Hematopoietic multipotent progenitor cell treated with erythropoietin and hydrocortisone succinate and interleukin-3 and kit ligand, for 15 days (in vitro differentiated cells): ENCODE measurements at places on chromosomes 3 and 15.

DNA sequence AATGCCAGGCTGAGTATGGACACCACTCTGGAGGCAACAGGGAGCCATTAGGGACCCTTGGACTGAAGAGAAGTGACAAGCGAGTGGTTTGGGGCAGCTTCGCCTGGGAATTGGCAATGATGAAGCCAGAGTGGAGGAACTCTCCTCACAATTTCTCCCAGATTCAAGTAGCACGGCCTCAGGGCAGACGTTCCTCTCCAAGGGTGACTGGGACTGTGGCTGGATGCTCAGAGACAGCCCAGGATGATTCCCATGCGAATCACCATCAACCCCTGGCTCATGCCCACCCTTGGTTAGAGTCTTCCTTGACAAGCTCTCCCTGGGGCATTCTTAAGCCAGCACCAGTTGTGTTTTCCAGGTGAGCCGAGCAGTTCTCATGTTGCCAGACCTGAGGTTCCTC is 16.3 kb upstream of the DOCK3 start:
- DNase-seq = no peak

GRCh38 chr15:66484539-66485112 is 12.9 kb downstream of the SNAPC5 start:
- DNase-seq = no peak

GRCh38 chr3:151881137-151881536 is 7.7 kb downstream of the SUCNR1 start:
- DNase-seq = no peak

DNA sequence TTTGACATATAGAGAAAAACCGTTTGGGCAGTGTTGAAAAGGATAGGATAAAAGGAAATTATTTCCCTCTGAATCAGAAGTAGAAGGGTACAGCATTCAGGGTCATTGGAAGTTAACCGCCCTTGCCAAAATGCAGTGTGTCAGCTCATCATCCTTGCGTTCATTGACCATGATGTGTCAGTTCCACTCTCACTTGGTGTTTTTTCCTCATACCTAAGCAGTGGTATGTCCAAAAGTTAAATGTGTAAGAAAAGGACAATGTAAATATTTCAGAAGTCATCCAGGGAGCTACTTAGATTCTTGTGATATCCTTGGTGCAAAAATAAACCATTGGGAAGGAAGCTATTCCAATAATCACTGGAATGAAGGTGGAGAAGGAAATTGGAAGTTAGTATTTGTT is 50.7 kb downstream of the MAP6D1 start:
- no peak for DNase-seq

GRCh38 chr3:67819447-67819846 is 165.0 kb upstream of the SUCLG2 start:
- no peak for DNase-seq

DNA sequence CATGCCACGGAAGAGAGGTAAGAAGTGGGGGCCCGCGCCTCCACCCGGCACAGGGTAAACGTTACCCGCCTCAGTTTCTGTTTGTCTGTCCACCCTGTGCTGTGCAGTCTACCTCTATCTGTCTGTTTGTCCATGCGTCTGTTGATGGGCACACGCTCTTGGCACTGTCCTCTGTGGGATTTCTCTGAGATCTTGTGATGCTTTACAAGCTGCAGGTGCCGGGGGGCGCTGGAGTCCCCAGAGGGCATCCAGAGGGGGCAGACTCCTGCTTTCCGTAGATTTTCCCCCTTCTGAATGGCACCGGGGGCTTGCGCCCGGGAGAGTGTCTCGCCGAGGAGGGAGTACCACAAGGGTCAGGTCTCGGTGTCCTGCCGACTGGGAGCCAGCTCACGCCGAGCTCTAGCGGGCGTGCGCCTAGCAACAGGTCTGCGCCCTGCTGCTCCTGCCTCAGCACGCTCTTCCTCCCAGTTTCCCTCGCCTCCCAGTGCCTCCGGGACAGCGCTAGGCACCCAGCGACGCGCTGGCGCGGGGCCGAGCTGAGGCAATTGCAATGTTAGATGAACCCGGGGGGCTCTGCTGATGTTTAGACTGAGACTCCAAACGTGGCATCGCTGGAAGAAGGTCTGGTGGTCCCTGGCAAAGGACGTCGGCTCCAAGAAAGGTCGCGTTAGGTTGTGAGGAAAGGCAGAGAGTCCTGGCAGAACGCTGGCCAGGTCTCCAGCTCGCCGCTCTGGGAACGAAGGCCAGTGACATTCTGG is 667 bp downstream of the CEMIP start:
- no peak for DNase-seq

- no peak for DNase-seq
Measured at GRCh38 chr3:71753701-71754609, at the start of gene GPR27. TSS of gene GPR27 (plus strand) at chr3:71753855. CDS start at chr3:71754050, 195 bp downstream.

- no peak for DNase-seq
Measured at GRCh38 chr3:73762855-73763254, 138.1 kb upstream of the PDZRN3 start.

- DNase-seq = no peak
Measured at GRCh38 chr15:45326741-45327140, 51.6 kb downstream of the GATM start.

DNA sequence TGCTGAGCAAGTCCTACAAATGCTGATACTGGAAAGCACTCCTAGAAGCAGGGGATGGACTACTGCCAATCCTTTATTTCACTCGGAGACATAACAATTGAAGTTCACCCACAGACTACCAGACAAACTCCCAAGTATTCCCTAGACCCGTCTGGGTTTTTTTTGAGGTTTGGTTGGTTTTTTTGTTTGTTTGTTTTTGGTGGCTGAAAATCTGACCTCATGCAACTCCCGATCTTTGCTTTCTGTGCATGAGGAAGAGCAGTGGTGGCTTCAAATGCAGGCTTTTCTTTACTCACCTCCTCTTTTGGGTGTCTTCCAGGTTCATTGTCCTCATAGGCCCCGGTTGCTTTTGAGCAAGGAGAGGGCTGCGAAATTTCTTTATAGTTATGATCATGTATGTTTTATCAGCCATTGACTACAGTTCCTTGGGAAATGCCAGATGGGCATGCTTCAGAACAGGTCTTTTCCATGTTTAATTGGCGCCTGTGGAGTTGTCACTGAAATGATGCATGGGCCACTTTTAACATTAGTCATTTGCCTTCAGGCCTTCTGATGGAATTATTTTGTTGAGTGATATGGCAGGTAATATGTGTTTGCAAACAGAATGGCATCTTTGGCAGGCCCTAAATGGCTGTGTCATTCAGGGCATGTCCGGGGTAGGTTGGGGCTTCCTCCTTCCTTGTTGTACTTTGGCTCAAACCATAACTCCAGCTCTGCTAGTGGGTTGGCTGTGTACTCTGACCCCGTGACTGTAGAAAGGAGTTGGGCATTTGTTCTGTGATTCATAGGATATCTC is 81.3 kb upstream of the ZBED2 start:
- no peak for DNase-seq

DNA sequence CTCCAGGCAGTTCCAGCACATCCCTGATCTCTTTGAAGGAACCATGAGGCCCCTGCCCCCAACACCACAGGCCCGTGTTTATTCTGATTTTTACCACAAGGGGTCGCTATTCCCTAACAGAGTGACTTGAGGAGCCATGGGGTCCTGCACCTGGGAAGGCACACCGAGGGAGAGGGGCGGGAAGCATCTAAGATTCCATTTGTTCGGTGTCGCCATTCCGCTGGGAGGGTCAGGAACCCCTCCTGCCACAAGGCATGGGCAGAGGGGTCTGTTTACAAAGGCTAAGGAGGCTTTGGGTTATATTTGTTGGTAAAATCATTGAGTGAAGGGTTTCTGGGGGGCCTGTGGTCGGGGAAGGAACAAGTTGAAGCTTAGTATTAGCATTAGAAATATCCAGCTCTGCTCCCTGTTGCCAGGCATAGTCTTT is 77.1 kb downstream of the WDR76 start:
- peak; percentile 67 for DNase-seq

DNA sequence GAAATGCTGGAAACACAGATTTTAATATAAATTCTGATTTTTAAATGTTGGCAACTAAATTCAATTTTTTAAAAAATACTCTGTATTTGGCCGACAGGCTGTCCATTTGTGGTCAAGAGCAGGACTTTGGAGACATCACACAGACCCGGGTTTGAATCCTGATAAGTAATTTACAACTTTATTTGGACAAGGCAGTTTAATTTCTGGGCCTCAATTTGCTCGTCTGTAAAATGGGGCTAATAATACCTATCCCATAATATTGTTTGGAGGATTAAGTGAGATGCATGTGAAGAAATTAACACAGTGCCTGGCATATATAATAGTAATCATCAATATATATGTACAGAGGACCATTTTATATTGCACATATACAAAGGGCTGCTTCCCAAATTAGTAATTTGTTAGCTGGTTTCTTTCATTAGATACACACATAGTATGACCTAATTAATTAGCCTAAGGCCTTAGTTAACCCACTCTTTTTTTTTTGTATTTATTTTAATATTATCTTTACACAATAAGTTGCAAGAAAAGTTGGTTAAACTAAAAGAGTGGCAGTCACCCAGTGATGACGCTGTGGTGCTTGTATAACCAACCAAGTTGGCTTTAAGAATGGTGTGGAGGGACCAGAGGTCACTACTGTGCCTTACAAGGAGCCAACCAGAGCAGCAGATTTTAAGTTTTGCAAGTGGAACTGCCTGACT is 665 bp downstream of the PIGB start:
- peak; percentile 34 for DNase-seq

DNA sequence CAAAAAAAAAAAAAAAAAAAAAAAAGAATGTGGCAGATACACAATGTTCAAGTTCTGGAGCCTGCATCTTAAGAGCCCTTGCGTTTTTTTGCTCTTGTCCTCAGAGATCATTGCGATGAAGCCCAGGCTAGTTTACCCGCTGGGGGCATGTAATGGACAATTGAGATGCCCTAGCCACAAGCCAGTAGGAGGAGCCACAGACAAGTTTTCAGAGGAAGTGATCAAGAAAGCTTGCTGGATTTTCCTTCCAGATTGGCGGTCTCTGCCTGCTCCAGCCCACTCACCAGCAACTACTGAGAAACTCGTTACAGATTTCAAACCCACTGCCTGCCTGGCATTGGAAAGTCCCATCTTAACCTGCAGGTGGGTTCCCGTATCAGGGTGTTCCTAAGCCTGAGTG is 192.1 kb upstream of the EOMES start:
- DNase-seq = no peak

- no peak for DNase-seq
Measured at GRCh38 chr3:107619549-107619948, 96.8 kb downstream of the BBX start.

DNA sequence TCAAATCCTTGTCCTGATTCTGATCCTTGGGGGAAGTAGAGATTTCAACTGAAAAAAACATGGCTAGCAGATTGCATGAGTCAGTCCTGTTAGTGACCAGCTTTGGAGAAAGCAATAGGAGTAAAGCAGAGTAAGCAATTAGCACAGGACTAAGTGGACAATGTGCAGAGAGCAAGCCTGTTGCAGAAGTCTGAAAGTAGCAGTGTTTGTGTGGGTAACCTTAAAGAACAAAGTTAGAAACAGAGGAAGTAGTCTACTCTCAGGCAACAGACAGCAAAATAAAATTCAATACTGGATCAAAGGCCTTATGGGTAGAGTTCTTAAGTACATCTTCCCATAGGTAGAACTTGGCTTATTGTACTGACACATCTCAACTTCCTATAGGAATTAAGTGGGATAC is 916.8 kb downstream of the CADM2 start:
- no peak for DNase-seq

GRCh38 chr3:53856964-53857363 is 10.6 kb downstream of the IL17RB start:
- no peak for DNase-seq

- no peak for DNase-seq
Measured at GRCh38 chr3:185716436-185717108, 108.3 kb downstream of the IGF2BP2 start.

DNA sequence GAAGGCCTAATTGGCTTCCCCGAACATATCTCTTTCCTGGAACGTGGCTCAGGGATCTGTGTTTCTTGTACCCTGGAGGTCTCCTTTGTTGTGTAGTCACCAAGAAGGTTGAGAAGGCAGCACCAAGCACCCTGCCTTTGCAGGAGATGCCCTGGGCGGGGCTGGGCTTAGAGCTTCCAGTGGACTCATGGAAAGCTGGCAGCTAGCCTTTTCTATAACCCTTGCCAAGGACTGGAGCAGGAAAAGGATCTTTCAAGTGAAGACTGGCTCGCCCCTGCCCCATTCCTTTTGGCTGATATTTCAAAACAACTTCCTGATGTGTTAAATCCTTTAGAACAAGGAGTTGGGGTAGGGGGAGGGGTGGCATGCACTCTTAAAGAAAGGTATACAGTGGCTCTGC is 58.9 kb upstream of the EPHA6 start:
- no peak for DNase-seq

DNA sequence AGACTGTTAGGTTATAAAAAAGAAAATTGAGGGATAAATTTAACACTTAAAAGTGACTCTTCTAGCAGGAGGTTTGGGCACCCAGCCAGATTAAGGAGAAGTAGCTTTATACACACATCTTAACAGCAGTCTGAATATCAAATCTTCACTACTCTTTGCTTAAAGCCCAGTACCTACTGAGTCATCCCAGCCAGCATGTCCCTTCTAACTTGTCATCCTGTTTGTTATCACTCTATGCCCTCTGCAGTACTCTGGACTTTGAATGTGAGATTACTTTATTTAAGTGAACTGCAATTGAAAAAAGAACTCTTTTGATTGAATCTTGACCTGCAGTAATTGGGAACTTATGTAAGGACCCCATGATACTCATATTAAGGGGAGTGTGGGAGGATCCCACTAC is 77.6 kb downstream of the FHIT start:
- DNase-seq = peak; percentile 29

- no peak for DNase-seq
Measured at GRCh38 chr3:42057561-42058211, 33.5 kb upstream of the TRAK1 start.

GRCh38 chr3:134423153-134423552 is 48.9 kb upstream of the AMOTL2 start:
- DNase-seq = no peak

- DNase-seq = no peak
Measured at GRCh38 chr3:120155108-120155507, 60.9 kb upstream of the GSK3B start.

- no peak for DNase-seq
Measured at GRCh38 chr3:150755902-150756301, 7.1 kb downstream of the SIAH2 start.

GRCh38 chr15:26634319-26634718 is 138.5 kb downstream of the GABRB3 start:
- DNase-seq = no peak

- DNase-seq = no peak
Measured at GRCh38 chr3:32432711-32433530, 41.3 kb downstream of the CMTM7 start.

- DNase-seq = no peak
Measured at GRCh38 chr15:42101861-42102260, 7.5 kb upstream of the PLA2G4D start.

DNA sequence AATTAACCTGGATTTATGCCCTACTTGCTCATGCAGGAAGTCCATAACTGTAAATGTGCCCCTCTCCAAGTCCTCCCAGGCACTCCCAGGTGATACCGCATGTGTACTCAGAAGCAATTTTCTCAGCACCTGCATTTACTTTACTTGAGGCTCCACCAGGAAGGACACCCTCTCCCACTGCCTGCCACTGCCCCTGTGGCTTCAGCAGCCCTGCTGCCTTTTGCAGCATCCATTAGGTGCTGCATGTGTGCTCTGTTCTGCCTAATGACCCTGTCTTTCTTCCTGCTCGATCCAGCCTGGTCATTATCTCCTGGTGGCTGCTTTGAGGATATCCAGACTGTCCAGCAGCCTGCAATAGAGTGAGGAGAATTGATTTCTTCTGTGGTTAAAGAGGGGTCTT is 107.6 kb upstream of the SEMA6D start:
- DNase-seq = no peak
